ENCODE measurements at places on chromosomes 12 and 14. TPM values are rescaled to one million over a fixed set of nuclear protein-coding genes. Genes with fewer than 3 reads are reported as not detected.

DNA sequence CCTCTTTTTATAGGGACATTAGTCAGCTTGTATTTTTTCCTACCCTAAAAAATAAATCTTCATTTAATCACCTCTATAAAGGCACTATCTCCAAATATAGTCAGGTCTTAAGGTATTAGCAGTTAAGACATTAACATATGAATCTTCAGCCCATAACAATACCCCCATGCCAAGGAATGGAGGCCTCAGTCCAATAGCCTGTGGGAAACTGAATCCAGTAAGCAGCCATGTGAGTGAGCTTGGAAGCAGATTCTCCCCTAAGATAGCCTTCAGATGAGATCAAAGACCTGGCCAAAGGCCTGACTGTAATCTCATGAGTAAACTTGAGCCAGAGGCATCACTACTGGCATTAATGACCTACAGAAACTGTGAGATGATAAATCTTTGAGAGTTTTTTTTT is 232.1 kb upstream of the SYT10 start:
- H3K4me1 ChIP-seq: no peaks in the 10 kb centered on the region
- no peak overlapping the region for H3K4me3 ChIP-seq
- H3K36me3 ChIP-seq: no peaks in the 10 kb centered on the region
- H3K27me3 ChIP-seq: no peaks in the 10 kb centered on the region
- DNase-seq: no peak
- no peak overlapping the region for H3K27ac ChIP-seq

DNA sequence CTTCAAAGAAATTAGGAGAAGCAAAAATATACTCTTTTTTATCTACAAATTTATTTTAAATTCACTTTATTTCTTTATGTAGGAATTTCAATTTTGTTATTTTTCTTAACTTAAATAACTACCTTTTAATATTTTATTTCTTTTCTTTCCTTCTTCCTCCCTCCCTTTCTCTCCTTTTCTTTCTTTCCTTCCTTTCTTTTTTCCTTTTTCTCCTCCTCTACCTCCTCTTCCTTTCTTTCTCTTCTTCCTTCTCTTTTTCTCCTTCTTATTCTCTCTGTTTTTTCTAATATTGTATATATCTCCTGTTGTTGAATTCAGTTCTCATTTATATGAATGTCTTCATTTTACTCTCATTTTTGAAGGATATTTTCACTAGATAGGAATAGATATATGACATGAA is 127.6 kb downstream of the MIPOL1 start:
- H3K4me1 ChIP-seq: no peaks in the 10 kb centered on the region
- DNase-seq: no peak
- no peak overlapping the region for H3K4me3 ChIP-seq
- H3K36me3 ChIP-seq: no peaks in the 10 kb centered on the region

The LYZ gene
- 652 TPM for polyA plus RNA-seq

- H3K4me3 ChIP-seq: no peak within 1 kb of the TSS
- no peaks in the 10 kb centered on the region for H3K27me3 ChIP-seq
- no peaks in the 10 kb centered on the region for H3K36me3 ChIP-seq
- no peak within 1 kb of the TSS for H3K27ac ChIP-seq
- no peaks in the 10 kb centered on the region for H3K4me1 ChIP-seq
Measured at GRCh38 chr12:52573743-52574142, at the start of gene KRT74. Gene KRT74, minus strand, starts transcription at chr12:52573843. Its CDS starts 66 bp downstream, at chr12:52573777.

The RHEBL1 gene
- polyA plus RNA-seq: 2.2 TPM

DNA sequence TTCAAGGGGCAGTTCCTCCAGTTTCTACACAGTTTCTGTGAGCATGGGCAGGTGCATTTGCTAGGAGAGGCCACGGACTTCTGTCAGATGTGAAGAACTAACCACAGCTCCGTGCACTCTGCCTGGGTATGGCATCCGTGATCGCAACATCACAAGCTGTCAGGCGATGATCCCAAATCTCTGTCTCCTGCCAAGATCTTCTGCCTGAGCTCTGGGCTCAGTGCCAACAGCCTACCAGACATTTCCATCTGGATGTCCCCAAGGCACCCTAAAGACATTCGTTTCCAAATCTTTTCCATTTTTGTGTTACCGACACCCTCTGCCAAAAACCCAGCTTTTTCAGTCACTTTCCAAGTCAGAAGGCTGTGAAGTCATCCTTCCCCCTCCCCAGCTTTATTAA is 292.1 kb downstream of the GLT1D1 start:
- peaks cover 4% of the 10 kb centered on the region for H3K27me3 ChIP-seq
- no peaks in the 10 kb centered on the region for H3K36me3 ChIP-seq
- H3K4me1 ChIP-seq: no peaks in the 10 kb centered on the region

The RASSF9 gene
- polyA plus RNA-seq: 0.32 TPM

DNA sequence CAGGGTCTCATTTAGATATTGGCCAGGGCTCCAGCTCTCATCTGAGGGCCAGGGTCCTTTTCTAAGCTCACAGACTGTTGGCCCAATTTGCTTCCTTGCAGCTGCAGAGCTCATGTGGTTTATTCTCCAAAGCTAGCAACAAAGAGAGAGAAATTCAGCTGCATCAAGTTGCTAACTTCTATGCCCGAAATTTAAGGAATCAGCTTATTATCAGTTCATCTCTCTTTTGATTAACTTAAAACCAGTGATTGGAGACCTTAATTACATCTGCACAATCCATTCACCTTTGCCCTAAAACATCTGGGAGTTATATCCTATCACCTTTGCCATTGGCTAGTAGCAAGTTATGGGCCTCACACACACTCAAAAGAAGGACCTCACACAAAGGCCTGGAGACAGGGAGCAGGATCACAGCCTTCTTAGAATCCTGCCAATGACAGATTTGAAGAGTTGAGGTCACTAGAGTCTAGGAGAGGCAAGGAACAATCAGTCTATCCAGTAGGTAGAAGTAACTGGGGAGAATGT is 258.8 kb upstream of the GARIN6 start:
- no peaks in the 10 kb centered on the region for H3K4me1 ChIP-seq
- no peak overlapping the region for H3K4me3 ChIP-seq
- H3K36me3 ChIP-seq: no peaks in the 10 kb centered on the region
- H3K27me3 ChIP-seq: no peaks in the 10 kb centered on the region
- no peak for DNase-seq
- H3K27ac ChIP-seq: no peak overlapping the region

GRCh38 chr14:89226801-89227495 is 190.1 kb downstream of the FOXN3 start:
- H3K4me1 ChIP-seq: peaks cover 15% of the 10 kb centered on the region
- no peak for DNase-seq
- H3K4me3 ChIP-seq: no peak overlapping the region
- no peaks in the 10 kb centered on the region for H3K36me3 ChIP-seq
- H3K27me3 ChIP-seq: no peaks in the 10 kb centered on the region

The SMOC1 gene
- not detected for polyA plus RNA-seq

- DNase-seq: no peak
- H3K27me3 ChIP-seq: no peaks in the 10 kb centered on the region
- no peaks in the 10 kb centered on the region for H3K36me3 ChIP-seq
- peak overlapping the region; percentile 16 for H3K27ac ChIP-seq
- H3K4me1 ChIP-seq: peaks cover 17% of the 10 kb centered on the region
Measured at GRCh38 chr12:93714382-93714781, 37.2 kb downstream of the CRADD start.

DNA sequence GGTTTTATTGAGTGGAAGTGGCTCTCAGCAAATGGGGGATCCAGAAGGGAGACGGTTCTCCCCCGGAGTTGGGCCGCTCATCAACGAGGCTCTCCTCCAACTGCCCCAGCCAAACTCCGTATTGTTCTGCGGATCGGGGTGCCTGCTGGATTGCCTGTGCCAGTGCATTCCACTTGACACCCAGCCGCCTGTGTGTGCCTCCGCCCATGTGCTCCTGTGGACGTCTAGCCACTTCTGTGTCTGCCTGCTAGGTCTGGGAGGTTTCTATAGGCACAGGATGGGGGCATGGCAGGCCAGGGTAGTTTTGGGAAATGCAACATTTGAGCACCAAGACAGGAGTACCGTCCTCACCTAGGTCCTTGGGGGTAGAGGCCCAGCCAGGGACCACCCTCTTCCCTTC is 225.7 kb upstream of the AMIGO2 start:
- no peaks in the 10 kb centered on the region for H3K27me3 ChIP-seq
- DNase-seq: no peak
- H3K4me3 ChIP-seq: no peak overlapping the region
- no peaks in the 10 kb centered on the region for H3K36me3 ChIP-seq
- peaks cover 14% of the 10 kb centered on the region for H3K4me1 ChIP-seq

The VTI1B gene
- polyA plus RNA-seq: 148 TPM

The SYNDIG1L gene
- polyA plus RNA-seq: not detected

The GYS2 gene
- polyA plus RNA-seq: not detected

DNA sequence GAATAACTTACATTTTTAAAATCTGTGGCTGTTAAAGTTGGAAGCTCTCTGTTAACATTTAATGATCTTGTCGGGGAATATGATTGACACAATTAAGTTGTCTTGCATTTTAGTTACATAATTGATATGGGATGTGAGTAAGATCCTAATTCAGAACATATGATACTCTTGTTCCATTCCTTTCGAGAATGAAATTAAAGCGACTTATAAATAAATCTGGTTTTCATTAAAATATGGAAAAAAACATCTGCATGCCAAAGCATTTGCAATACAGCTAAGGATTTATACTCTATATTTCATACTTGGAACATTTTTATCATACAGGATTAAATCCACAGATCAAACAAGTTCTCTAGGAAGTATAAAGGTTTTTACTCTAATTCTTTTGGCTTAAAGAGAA is 52.0 kb downstream of the SLC38A6 start:
- no peak overlapping the region for H3K27ac ChIP-seq
- no peaks in the 10 kb centered on the region for H3K36me3 ChIP-seq
- no peak for DNase-seq

DNA sequence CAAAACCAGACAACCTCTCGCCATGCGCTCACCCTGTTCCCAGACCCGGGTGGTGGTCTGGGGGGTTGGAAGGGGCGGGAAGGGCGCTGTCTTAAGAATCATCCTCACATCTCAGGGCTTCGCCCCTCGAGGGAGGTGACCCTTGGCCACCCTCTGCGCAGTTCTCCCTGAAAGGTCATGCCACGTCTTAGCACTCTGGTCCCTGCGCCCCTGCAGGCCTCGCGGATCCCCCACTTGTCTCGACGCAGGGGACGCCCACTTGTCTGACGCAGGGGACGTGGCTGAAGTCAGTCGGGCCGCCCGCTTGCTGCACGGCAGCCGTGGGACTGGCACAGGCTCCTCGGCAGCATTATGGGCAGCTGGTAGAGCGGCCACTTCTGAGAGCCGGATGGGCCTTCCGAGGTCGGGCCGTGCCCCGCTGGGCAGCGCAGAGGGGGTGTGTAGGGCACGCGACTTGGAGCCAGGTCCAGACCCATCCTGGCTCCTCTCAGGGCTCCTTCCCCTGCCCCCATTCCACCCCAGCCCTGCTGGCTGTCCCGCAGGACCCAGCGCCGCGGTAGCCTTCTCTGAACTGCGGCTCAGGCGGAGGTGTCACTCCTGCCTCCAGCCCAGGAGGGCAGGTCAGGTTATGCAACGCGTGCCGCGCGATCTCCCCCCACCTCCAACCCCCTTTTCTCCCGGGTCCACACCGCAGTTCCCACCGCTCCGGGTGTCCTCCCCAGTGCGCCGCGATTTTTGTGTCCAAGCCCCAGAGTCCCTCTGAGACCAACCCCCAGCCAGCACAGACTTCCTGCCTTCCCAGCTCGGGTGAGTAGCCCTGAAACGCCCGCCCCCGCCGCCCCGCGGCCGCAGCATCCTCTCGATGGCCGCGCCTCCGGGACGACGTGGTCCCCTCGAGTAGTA is 40.9 kb upstream of the CAPRIN2 start:
- H3K4me1 ChIP-seq: peaks cover 18% of the 10 kb centered on the region
- DNase-seq: peak; percentile 73
- H3K36me3 ChIP-seq: no peaks in the 10 kb centered on the region
- H3K4me3 ChIP-seq: peak overlapping the region; percentile 42
- H3K27me3 ChIP-seq: peaks cover 32% of the 10 kb centered on the region

All from sigmoid colon (tissue), 7 donors.